ENCODE measurements at places on chromosomes 7 and 10.

DNA sequence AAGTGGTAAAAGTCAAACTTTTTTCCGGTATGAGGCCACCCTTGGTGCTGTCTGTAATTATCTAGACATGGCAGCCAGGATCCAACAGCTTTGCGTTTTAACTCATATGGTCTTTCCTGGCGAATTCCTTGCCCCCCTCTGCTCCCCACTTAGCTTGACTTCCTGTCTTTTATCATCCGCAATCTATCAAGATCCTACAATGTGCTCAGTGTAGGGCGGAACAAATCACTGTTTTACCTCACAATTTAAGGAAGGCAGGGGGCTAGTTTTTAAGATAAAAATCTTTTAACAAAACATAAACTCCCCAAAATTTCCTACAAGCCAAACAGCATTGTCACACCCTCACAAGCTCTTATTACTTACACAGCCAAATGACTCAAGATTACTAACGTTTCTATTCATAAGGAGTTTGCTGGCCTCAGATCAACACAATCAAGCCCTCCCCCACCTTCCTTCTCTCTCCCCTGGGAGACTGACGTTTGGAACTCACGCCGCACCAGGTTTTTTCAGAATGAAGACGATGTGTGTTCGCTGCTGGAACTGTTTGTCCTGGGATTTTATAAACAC is 1.3 kb upstream of the CDK14 start:
- peak; percentile 53 for DNase-seq

GRCh38 chr7:87129848-87130247 is 22.4 kb upstream of the DMTF1 start:
- DNase-seq: no peak

- no peak for DNase-seq
Measured at GRCh38 chr7:41103331-41103730, 599.6 kb downstream of the INHBA start.

- DNase-seq: no peak
Measured at GRCh38 chr10:36574207-36574606, 551.2 kb upstream of the ANKRD30A start.

DNA sequence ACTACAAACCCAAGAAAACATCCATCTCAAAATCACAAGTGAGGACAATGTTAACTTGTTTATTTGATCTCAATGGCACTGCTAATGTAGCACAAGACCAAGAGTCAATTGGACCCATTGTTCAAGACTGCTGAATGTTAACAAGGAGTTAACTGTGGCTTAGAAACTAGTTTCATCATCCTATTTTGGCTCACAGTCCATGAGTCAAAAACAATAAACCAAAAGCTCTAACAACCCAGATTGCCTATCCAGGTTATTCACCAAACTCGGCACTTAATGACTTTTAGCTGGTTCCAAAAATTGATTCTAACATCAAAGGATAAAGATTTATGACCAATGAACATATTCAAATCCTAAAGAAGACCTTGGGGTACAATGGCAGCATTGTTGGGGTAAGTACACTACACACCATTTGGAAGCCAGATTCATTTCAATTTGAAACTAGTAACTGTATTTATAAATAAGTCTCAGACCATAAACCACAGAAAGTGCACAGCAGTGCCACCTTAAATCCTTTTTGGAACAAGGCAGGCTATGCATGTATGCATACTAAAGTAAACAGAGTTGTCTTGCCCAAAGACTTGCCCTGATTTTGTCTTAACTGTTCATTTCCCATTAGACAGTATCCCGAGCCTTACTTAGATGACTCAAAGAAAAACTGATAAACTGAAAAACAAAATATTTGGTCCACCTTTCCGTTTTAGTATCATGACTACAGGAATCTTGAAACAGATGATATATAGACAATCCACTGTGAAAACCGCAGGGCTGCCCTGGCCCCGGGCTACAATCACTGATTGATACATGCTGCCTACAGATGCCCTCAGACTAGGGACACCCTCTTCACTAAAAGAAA is 84.5 kb downstream of the SRPK2 start:
- DNase-seq: no peak

DNA sequence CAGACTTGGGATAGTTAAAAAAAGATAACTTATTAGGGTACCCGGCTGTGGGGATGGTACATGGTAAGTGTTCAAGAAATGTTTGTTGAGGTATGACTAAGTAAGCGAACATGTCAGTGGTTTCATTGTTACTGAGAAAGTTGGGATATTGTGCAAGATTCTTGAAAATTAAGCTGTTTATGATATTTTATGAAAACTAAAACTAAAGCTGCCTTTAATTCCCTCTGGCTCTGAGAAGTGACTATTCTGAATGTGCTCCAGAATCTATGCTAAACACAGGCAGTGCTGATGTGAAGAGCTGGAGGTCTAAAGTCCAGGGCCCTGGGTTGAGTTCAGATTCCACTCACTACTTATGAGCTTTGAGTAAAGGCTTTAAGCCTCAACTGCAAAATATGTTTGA is 72.9 kb downstream of the AOAH start:
- DNase-seq: no peak

DNA sequence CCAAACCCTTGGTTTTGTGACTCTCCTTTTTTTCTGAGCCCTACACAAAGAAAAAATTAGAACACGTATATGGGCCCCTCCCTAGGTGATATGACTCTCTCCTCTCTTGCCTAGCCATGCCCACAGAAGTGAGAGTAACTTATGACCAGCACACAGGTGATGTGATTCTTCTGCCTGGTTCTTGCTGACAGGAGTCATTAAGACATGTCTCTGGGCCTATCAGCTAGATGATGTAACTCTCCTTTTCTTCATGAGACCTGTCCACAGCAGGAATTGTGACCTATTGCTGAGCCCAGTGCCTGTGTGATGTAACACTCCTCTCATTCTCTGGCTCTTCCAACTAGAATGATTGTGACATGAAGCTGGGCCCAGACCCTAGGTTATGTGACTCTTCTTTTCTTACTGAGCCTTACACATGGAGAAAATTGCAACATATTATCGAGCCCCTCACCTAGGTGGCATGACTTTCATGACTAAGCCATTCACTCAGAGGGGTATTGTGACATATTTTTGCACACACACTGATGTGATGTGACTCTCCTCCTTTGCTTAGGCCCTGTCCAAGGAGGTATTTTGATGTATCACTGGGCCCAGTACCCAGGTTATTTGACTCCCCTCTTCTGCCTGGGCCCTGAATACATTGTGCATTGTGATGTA is 31.4 kb upstream of the ZNF107 start:
- DNase-seq: no peak

GRCh38 chr7:66460921-66461361 is 167.7 kb upstream of the KCTD7 start:
- no peak for DNase-seq

DNA sequence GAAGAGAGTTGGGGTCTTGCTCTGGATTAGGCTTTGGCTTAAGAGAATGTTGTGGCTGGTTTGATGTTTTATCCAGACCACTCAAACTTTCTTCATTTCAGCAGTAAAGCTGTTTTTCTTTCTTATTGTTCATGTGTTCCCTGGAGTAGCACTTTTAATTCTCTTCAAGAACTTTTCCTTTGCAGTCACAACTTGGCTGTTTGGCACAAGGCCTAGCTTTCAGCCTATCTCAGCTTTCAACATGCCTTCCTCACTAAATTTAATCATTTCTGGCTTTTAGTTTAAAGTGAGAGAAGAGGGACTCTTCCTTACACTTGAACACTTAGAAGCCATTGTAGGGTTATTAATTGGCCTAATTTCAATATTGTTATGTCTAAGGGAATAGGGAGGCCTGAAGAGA is 18.1 kb downstream of the CCDC126 start:
- DNase-seq: no peak
